Hindlimb muscle (tissue), 1 donor: ENCODE measurements at places on chromosomes 1 and 21.

DNA sequence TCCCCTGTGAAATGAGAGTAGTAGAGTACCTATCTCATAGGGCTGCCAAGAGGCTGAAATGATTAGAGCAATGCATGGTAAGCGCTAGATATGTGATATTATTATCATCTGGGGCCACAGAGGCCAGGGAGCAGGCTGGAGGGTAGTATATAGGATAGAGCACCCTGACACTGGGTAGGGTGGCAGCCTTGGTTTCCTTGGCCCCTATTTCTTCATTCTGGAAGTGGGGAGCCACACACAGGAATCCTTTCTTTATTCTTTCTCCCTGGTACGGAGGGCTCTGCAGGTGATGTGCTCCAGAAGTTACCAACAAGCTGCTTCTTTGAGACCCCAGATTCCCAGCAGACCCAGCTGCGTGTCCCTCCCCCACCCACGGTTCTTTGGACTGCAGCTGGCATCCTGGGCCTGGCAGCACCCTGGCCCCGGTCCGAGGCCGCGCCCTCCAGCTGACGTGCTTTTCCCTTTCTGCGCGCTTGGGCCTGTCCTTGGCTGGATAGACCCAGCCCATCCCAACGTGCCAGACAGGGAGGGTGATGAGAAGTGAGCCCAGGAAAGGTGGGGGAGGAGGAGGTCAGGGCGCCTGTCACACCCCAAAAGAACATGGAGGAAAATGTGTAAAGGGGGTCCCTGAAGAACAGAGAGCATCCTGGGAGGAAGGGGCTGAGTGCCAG is 18.2 kb downstream of the INAVA start:
- DNase-seq: no peak

- DNase-seq: no peak
These were observed 71.1 kb upstream of the CD34 start for GRCh38 chr1:207981976-207982375.

GRCh38 chr1:155128755-155129473 is 1.2 kb downstream of the EFNA1 start:
- DNase-seq: no peak

- DNase-seq: no peak
These were observed 391 bp upstream of the CENPS start for GRCh38 chr1:10429868-10430215.

DNA sequence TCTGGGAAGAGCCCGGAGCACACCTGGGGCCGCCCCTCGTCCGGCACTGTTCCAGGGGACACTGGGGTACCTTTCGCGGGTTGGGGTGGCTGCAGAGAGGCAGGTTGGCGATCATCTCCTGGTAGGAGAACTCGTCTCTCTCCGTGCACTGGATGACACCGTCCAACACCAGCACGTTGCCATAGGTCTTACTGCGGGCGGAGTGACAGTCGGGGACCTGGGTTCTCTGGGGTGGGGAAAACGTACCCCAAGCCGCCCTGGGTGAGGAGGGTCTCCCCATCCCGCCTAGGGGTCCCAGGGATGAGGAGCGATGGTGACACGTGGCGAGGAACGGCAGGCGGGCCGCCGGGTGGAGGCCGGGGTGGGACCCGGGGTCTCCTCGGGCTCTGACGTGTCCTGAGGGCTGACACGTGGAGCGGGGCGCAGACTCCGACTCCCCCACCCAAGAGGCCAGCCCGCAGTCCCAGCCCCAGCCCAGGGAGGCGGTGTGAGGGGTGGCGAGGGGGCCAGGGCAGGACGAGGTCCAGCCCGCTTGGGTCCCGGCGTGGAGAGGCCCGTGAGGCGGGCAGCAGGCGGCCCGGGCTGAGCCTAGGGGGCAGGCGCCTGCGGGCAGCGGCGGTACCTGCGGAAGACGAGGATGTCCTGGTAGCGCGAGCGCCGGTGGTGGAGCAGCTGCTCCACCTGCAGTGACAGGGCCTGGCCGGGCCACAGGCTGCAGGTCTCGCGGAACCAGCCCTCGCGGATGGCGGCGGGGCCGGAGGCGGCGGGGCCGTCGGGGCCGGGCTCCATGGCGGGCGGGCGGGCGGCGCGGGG is 457 bp downstream of the SRM start:
- DNase-seq: no peak

GRCh38 chr1:905071-905749 is 18.5 kb upstream of the SAMD11 start:
- no peak for DNase-seq

GRCh38 chr1:152506899-152507498 is 3.6 kb upstream of the LCE5A start:
- DNase-seq: no peak

DNA sequence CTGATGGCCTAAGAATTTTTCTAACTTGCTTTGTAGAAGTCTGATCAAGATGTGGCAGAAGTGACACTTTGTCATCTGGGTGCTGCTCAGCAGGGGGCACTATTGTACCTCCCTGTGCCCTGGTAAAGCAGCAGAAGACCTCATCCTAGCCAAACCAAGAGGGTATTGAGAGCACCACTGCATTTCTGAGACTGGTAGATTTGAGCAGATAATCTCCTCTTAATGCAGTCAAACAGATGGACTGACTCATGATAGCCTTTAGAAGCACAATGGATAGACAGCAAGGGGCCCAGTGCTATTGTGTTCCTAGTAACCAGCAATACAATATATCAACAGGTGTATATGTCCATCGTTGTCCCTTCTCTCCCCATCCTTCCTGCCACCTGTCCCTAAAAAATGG is 5.7 kb downstream of the TPM3 start:
- no peak for DNase-seq

- no peak for DNase-seq
These were observed 21.3 kb downstream of the BACE2 start for GRCh38 chr21:41189150-41189745.

GRCh38 chr1:40742363-40743061 is 41.1 kb upstream of the KCNQ4 start:
- peak; percentile 42 for DNase-seq

DNA sequence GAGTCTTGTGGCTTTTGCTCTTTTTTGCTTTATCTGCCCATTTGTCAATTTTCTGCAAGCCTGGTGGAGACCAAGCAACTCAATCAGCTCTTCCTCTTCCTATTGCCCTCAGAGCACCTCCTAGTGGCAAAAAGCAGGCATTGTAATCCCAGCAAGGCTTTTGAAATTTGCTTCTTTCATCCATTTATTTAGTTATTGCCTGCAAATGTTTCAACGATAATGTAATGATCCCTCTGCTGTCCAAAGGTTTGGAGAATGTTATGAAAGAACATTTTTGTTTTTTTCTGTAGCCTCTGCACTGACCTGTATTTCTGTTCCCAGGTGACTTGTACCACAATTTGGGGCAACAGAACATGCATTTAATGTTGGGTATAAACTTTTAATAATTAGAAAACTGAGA is 127.8 kb downstream of the GABPA start:
- no peak for DNase-seq

DNA sequence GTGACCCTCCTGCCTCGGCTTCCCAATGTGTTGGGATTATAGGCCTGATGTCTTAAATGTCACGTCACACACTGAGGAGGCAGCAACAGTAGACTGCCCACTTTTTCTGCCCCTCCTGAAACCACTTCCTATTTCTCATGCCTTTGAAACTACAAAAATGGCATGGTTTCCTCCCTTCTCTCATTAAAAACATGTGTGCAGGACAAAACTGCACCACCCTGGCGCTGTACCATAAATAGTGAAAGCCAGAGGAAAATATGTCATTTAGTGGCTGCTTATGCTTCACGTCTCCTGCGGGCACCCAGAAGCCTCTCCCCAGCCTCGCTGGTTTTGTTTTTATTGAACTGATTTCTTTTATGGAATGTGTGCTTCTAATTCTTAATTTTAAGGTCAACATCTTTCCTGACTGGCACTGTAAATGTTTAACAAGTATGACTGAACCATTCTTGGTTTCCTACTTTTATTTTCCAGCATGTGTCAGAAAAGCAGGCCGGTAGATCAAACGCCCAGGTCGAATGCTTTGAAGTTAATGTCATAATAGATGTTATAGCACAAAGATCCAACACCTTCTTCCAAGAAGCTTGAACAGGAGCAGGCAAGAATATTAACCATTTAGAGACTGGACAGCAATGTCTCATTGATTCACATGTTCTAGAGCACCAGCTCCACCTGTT is 59.6 kb upstream of the C1orf87 start:
- DNase-seq: no peak

- no peak for DNase-seq
These were observed 5.2 kb downstream of the S100A10 start for GRCh38 chr1:151988405-151988923.

- no peak for DNase-seq
These were observed 755 bp downstream of the RPAP2 start for GRCh38 chr1:92299477-92300150.

DNA sequence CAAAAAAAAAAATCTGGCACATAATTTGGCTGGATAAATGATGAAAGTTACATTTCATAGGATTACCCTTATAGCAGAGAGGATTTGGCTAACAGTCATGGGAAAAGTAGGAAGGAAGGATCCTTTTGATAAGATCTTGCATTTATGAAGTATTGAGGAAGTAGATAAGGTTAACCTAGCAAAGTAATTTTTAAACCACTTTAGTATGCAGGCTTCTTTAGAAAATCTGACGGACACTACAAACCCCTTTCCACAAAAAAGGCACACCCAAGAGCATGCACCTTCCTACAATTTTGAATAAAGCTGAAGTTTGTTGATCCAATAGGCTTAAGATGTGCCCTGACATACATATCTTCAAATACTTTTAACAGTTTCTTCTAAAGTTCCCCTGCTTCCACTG is 275.2 kb downstream of the GRIK1 start:
- no peak for DNase-seq

DNA sequence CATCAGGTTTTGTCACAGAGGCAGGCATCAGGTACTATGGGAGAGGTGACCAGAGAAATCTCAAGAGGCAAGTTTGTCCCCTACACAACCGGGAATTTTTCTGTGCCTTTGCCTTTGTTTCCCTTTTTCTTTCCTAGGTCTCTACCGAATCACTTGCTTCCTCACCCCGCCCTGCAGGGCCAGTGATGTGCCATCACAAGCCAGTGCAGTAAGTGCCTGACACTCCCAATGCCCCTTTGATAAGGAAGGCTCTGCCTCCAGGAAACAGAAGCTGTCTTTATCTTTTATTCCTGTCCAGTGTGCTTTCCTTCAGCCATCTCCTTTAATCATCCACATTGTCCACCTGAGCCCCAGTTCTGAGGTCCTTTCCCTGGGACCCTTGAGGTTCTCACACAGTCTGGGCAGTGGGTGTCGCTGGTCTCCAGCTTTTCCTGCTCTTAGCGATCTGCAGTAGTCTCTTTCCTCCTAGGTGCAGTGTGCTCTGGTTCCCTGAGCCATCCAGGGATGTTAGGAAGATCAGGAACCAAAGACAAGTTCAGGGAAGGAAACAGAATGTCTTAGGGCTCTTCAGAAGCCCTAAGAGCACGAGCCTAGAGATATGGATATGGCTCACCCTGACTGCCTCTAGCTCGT is 36.6 kb downstream of the GJA5 start:
- DNase-seq: no peak

DNA sequence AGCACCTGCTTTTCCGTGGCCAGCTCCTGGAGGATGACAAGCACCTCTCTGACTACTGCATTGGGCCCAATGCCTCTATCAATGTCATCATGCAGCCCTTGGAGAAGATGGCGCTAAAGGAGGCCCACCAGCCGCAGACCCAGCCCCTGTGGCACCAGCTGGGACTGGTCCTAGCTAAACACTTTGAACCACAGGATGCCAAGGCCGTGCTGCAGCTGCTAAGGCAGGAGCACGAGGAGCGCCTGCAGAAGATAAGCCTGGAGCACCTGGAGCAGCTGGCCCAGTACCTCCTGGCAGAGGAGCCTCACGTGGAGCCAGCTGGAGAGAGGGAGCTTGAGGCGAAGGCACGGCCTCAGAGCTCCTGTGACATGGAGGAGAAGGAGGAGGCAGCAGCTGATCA is 413 bp downstream of the UBL4B start:
- no peak for DNase-seq

DNA sequence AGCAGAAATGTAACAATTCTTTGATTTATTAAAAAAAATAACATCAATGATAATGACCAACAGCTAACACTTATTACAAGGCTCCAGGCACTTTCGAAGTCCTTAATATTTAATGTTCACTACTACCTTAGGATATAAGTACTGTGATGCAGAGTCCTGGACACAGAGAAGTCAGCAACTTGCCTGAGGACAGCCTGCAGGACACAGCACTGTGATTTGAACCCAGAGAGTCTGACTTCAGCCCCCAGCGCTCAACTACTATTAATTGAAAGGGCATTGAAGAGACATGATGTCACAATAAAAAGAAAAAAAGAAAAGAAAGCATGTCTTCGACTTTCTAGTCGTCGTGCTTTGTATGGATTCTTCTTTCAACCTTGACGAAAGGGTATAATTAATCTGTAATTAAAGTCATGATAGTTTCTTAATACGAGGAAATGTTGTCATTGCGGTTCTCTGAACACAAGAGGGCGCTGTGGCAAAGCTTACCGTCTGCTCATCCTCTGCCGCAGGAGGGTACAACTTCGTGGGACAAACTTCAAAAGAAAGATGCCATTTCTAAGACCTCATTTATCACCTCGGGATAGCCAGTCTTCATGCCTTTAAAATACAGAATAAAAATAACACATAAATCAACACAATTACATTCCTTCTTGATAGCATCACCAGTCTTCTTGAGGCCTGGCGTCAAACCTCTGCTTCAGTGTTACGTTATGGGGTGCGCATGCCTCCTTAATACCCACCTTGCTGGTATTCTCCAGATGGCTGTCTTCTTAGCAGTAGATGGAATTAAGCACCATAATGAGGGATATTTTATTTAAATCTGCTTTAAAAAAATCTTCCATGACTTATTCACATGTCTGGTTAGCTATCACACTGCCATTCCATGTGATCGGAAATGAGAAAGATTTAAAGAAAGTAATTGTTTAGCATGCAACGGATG is 240.1 kb downstream of the DISC1 start:
- DNase-seq: peak; percentile 48

- DNase-seq: no peak
These were observed 351.2 kb downstream of the SMYD3 start for GRCh38 chr1:246155923-246156322.

- DNase-seq: peak; percentile 71
These were observed 77.1 kb upstream of the SCCPDH start for GRCh38 chr1:246647113-246647512.

GRCh38 chr1:118987468-118988185 is 516 bp downstream of the TBX15 start:
- no peak for DNase-seq

DNA sequence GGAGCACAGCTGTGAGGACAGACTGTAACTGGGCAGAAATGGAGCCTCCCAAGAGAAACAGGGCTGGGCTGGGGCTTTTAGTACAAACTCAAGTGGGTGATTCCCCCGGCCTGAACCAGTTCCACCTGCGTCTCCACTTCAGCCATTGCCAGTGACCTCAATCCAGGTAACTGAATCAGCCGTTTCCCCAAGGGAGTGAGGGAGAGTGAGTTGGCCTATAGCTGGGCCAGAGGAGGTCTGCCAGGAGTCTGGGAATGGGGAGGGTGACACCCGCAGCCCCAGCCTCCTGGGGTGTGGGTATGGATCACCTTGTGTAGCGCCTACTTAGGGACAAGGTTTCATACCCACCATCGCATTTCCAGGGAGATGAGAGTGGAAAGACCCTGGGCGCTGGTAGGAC is 8.5 kb downstream of the SLC26A9 start:
- no peak for DNase-seq

- DNase-seq: no peak
These were observed 1.5 kb upstream of the KRTAP10-6 start for GRCh38 chr21:44593598-44594405.
